ENCODE measurements at places on chromosomes 16 and 17.

GRCh38 chr17:47829870-47830269 is 1.5 kb downstream of the MRPL10 start:
- no peak for DNase-seq

GRCh38 chr16:71347146-71347545 is 11.4 kb upstream of the CALB2 start:
- no peak for DNase-seq

DNA sequence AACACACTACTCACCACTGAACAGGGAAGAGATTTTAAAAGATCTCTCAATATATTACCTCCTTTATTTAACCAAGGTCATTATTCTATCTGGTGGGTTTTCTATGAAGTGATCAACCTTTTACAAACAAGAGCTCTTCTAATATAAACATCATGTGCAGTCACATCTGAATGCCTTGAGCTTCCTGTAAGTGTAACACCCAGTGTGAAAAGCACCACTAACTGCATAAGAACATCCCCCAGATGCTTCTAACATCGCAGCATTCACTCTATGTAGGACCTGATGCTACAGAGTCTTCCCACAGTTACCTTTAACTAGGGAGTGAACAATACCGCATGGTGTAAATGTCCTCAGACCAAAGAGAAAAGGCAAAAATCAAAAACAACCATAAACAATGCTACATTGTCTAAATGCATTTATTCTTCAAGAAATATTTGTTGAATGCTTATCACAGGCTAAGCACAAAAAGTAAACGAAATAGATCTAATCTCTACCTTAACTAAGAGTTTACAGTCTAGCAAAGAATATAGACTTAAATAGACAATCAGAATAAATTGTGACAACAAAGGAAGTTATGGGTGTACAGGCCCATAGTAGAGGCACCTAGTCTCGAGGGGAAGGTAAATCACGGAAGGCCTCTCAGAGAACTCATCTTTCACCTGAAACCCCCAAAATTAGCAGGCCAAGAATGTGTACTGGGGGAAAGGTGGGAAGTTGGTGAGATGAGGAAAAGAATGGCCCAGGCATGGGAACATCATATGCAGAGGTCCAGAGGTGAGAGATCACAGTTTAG is 16.2 kb downstream of the SKAP1 start:
- no peak for DNase-seq

DNA sequence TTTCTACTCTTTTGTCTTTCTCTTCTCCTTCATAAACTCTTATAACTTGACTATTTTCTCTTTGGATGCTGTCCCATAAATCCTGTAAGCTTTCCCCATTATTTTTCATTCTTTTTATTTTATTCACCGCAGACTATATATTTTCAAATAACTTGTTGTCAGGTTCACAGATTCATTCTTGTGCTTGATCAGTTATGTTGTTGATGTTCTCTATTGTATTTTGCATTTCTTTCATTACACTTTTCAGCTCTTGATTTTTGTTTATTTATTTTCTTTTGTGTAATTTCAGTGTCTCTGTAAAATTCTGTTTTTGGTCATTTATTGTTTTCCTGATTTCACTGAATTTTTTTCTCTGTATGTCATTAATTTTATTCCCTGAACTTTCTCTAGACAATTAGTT is 49.2 kb downstream of the EFCAB13 start:
- DNase-seq: no peak

- DNase-seq: no peak
These were observed 86.5 kb downstream of the C16orf78 start for GRCh38 chr16:49459953-49460735.

- no peak for DNase-seq
These were observed 9.0 kb downstream of the PIK3R5 start for GRCh38 chr17:8956465-8956902.

GRCh38 chr16:3509470-3509928 is 8.7 kb downstream of the CLUAP1 start:
- no peak for DNase-seq

DNA sequence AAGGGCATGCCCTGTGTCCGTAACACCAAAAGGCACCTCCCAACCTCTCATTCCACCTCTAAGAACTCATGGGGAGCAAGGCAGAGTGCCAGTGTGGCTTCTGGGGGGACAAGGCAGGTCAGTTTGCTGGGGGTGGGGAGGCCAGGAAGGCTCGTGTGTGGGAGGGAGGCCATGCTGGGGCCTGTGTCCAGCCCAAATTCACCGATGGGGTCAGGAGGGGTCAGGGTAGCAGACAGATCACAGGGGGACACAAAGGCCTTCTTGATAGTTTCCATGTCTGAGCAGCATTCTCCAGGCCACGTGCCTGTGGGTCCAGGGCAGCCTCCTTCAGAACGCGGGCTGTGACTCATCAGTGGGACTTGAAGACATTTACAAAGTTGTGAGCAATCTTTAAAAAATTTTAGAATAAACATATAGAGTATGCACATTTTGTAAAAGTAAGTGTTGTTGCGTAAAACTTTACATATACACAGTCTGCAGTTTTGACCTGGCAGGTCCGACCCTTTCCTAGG is 20.9 kb downstream of the SPACA3 start:
- DNase-seq: no peak

- DNase-seq: no peak
These were observed at the start of gene CCL1 for GRCh38 chr17:34363183-34363661. Gene CCL1, minus strand, starts transcription at chr17:34363233. Its CDS starts 72 bp downstream, at chr17:34363161.
